ENCODE measurements at places on chromosomes 12 and 14.

DNA sequence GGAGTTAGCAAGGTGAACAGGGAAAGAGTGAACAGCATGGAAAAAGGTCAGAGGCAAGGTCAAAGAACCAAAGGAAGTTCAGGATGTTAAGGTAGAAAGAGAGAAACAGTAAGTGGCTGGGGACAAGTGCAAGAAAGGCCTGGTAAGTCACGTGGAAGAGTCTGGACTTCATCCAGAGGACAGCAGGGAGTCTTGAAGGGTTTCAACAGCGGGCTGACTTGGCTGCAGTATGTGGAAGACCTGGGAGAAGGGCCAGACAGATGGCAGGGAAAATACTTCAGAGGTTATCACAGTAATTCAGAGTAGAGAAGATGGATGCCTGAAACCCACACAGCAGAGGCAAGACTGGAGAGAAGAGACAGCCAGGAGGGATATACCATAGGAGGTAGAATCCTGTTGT is 34.0 kb downstream of the CIT start:
- DNase-seq = no peak

DNA sequence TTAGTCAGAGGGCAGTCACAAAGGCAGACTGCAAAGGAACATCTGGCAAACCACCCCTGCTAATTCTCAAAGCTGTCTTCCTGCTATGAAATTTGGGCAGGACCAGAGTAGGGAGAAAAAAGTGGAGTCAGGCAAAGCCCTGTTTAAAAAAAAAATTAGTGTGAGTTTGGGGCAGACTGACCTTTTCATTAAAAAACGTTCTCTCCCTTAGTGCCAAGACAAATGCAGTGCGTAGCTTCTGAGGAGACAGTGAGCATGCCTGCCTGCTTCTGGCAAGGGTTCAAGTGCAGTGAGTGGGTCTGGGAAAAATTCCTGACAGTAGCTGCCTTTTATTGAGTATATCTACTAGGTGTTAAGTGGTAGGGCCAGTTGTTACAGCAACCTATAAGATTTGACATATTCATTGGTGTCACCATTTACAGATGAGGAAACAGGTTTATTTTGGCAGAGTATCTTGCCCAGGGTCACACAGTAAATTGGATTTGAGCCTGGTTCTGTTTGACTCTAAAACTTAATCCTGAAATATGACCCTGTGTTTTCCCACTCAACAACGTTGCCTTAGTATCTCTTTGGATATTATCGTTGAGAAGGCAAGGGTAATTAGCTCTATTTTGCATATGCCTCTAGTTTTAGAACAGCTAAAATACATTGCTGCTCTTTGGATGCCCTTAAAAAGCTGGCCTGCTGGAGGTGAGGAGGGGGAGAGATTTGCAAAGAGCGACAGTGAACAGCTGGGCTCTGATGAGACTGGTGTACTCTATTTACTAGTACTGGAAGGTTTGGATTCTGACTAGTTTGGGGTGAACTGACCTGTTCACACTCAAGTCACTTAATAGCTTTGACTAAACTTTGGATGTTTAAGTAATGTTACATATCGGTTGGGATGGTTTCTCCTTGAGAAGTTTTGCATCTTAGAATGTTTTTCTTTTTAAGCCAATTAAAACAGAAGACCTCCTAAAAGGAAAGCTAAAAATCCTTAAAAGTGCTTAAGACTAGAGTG is 72.8 kb downstream of the PAPOLA start:
- no peak for DNase-seq

DNA sequence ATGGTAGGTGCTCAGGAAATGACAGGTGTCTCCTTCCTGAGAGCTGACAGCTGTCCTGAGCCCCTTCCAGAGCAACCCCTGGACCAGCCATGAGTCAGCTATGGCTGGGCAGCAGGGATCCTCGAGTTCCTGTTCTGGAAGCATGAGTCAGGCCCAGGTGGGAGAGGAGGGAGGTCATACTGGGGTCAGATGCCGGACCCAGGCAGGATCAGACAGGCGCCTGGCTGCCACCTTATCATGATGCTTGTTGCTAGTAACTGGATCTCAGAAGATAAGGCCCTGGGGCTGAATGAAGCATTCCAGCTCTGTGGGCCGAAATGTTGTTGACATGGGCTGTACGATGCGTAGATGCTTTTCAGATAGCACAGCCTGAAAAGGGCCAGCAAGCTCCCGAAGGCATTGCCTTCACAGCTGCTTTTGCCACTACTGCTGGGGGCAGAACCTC is 17.4 kb upstream of the KRT7 start:
- no peak for DNase-seq

- DNase-seq = no peak
These were observed 64.5 kb downstream of the KCNA1 start for GRCh38 chr12:4974217-4974616.

- DNase-seq = no peak
These were observed 20.9 kb upstream of the KIF26A start for GRCh38 chr14:104117341-104118005.

DNA sequence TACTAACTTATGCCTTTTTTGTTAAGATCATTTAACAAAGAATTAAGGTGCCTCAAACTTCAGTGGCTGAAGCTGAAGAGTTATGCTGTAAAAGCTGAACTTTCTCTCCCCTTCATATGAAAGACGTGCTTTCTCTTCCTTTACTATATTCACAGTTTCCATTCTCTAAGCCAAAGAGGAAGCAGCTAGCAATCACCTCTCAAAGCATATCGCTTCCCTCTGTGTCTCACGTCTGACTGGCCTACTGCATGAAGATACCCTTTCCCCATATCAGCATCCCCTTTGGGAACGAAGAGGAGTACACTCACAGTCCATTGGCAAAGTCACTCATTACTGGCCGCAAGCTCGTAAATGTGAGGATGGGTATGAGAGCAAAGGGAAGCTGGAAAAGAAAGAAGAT is 34.9 kb downstream of the SLC11A2 start:
- DNase-seq = no peak

DNA sequence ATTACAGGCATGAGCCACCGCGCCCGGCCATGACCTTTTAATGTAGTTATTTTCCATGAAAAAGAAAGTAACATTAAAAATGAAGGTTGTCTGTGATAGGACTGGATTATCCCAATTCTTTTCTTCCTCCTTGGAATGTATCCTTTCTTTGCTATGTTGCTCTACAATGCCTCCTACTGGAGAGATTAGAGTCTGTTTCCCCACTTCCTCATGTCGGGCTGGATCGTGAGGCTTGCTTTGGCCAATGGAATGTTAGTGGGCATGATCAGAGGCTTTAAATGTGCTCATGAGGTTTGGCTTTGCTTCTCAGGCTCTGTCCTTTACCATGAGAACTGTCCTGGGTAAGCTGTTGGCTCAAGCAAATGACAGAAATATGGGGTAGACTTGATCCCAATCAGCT is 34.7 kb upstream of the SOCS2 start:
- DNase-seq = no peak

- no peak for DNase-seq
These were observed 63.2 kb upstream of the INSM2 start for GRCh38 chr14:35470755-35471154.

DNA sequence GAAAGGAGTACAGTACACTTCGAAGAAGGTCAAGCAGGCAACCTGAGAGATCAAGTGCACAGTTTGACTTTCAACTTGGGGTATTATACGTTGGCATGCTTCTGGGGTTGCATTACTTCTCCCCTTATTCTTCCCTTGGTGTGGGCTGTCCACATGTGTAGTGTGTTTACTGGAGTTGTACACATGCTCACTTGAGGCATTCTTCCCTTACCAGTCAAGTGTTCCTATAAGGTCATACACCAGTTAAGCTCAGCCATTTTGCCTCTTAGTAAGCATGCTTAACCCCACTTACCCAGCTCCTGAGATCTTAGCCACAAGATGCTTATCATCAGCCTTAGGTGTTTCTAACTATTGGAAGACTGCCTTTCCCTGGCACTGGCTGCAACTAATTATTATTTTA is 63.8 kb downstream of the C12orf42 start:
- DNase-seq = no peak

- no peak for DNase-seq
These were observed 70.1 kb downstream of the SLC6A15 start for GRCh38 chr12:84842406-84843013.

GRCh38 chr14:98786456-98786855 is 485.5 kb downstream of the BCL11B start:
- no peak for DNase-seq

DNA sequence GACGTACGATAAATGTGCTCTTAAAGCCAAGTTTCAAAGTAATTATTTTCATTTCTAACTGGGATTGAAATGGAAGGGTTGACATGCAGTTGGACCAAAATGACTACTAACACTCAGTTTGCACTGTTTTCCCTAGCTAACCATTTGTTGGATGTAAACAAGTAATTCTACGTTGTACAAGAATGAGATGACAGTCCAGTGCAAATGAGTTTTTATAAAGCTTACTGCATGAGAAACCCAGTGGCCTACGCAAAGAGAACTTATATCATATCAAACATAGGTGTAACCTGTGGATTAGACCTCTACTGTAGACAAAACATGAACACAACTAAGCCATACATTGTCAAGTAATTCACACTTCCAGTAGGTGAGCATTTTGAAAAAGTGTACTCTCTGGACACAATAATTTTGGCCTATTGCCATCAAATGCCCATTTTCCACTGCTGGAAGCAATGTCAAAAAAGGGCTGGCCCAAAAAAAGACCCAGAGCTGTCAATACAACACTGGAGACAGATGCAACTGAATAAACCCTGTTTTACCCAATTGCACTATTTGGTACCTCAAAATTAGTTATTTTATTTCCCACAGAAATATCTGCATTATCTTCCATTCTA is 12.8 kb downstream of the SLC38A2 start:
- DNase-seq = no peak

DNA sequence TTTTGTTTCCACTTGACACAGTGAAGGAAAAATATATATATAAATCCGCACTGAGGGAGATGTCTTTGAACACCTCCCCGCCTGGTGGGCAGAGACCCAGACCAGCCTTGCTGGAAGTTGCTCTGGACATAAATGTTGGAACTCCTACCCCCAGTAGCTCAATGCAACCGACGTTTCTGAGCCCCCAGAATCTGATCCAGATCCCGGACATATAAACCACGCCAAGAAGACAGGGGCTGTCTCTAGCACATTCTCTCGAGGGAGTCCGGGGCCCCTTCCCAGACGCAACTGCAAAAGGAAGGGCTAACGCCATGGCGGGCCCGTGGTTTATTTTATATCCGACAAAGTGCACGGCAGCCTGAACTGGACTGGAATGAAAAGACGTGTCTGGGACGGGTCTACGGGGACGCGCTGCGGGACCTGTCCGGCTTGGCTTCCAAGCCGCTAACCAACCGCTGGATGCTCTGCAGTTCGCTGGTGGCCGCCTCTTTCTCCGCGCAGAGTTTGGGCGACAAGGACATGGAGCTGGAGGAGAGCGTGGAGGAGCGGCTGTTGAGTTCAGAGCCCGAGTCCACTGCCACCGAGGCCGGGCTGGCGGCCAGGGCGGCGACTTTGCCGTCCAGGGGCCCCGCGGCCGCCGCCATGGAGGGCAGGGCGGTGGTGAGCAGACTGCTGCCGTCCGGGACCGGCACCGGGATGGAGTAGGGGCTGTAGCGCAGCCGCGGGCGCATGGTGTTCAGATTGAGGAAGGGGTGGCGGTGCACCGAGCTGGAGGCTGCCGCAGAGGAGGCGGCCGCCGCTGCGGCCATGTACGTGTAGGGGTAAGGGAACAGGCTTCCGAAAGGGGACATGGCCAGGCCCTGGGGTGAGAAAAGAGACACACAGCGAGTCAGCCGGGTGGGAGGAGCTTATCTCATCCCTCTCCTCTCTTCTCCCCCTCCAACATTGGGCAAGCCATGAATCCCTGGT is 12.2 kb downstream of the TBX3 start:
- no peak for DNase-seq

GRCh38 chr14:55556929-55557623 is 22.9 kb upstream of the KTN1 start:
- no peak for DNase-seq
